ENCODE measurements at places on chromosomes 7 and 10.

GRCh38 chr10:77173615-77174461 lies 463.8 kb downstream of the KCNMA1 start:
- no peak for DNase-seq

GRCh38 chr10:48309711-48310226 lies 3.3 kb downstream of the MAPK8 start:
- peak; percentile 48 for DNase-seq

DNA sequence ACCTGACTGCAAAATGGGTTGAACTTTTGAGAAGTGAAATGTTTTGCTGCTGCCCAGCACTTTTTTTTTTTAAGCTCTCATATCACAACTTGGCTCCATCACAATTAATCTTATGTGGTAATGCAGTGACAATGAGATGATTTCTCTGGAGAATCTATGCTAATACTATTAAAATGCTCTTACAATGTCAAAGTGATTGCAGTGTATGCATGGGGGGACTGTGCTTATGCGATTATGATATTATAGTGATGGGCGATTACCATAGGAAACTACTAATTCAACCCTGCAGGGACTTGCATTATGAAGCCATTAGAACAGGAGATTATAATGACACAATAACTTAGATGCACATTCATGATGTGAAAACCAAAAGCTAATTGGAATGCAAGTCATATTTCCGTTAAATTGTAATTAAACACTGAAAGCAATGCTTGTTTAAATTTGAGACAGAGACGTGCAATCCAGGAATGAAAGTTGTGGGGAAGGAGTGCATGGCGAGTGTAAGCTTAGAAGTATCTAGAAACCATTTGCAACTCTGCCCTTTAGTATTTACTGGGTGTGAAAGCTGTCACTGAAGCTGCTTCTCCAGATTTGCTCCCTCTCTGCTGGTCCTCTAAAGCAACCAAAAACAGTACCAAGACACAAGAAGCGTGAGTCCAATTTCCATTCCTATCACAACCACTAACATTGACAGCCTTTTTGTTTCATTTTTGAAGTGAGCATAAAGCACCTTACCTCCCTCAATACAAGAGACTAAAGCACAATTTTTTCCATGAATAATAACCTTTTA lies 21.6 kb downstream of the PTER start:
- no peak for DNase-seq

DNA sequence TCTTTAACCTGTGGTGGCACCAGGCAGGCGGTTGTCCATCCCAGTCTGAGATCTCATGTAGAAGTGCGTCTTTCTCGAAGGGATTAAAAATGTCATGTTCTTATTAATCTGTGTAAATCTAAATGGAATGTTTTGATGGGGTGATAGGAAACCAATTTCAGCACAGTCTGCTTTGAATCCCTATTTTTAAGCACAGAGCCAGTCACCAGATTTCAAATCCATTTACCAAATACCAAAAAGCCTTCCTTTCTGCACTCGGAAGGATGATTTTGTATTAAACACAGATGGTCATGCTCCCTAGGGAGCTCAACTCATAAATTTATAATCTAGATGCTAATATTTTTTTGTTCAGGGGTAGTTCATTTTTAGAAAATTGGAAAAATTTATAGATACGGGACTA lies 160.6 kb upstream of the AOAH start:
- DNase-seq = no peak

DNA sequence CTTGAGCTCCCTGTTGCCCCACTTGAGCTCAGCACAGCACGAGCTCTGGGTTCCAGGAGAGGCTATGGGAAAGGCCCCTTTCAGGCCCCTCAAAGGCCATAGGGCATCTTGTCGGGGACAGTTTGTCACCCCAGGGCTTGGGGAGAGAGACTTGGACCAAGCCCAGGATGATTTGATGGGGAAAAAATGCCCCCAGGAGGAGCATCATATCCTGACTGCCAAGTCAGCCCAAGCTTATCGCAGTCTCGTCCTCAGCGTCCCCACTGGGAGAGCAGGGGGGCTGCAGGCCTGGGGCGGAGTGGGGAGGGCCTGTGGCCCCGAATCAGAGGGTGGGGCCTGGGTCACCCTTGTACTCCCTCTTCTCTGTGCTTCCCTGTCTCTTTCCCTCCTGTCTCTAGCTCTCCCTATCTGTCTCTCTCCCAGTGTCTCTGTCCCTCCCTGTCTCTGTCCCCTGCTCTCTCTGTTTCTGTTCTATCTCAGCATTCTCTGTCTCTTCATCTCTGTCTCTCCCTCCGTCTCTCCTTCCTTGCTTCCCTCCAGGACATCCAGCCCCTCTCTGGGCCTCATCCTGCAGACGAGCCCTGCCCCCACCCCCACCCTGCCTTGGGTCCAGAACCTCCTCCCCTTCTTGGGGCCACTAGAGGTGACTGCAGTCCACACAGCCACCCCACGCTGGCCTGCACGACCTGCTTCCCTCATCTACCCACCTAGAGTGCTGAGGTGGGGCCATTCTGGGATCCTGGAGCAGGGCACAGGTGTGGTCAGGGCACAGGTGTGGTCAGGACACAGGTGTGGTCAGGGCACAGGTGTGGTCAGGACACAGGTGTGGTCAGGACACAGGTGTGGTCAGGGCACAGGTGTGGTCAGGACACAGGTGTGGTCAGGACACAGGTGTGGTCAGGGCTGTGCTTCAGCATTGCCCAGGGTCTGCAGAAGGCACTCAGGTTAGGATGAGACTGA lies 17.3 kb upstream of the GRIFIN start:
- no peak for DNase-seq

- no peak for DNase-seq
Observed at GRCh38 chr10:14010101-14010558, 320.6 kb downstream of the FRMD4A start.

GRCh38 chr7:39985398-39985918 lies 35.4 kb downstream of the CDK13 start:
- DNase-seq = no peak

DNA sequence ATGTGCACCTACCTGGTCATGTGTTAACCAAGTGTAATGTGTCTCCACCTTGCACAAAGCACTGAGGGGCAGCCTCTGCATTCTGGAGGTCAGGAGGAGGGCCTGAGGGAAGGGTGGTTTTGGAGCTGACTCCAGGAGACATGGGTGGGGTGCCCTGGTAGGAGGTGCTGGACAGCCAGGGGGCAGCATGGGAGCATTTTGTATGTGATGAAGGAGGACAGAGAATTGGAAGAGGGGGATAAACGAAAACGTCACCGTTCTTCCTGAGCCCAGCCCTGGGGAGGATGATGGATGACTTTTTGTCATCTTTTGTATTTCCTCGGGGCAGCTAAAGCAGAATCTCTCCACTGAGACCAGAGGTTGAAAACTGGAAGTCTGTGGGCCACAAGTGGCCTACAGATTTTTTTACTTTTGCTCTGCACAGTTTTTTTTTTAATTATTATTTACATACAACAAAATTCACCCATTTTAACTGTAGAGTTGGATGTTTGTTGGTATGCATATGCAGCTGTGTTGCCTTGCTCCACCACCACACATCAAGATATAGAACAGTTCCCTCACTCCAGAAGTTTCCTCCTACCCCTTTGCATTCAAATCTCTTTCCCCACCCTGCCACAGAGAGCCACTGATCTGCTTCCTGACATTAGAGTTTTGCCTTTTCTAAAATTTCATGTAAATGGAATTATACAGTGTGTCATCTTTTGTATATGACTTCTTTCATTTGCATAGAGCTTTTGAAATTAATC lies 242.5 kb downstream of the VTI1A start:
- DNase-seq = no peak

DNA sequence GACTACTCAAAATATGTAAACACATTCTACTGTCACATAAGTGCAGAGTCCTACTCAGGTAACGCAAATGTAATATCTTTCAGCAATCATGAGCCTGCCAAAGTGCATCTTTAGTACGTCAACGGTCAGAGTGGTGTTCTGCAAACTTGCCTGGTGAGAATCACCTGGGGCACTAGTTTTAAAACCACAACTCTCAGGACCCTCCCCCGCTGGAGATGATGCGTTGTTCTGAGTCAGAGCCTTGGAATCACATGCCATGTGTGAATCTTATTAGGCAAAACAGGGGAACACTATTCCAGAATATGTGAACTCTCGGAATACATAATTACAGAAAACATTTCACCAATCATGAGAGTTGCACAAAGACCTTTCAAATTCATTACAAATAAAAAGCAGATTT lies 115.7 kb downstream of the TPK1 start:
- peak; percentile 2 for DNase-seq

GRCh38 chr10:56624082-56624481 lies 263.0 kb upstream of the ZWINT start:
- DNase-seq = no peak

DNA sequence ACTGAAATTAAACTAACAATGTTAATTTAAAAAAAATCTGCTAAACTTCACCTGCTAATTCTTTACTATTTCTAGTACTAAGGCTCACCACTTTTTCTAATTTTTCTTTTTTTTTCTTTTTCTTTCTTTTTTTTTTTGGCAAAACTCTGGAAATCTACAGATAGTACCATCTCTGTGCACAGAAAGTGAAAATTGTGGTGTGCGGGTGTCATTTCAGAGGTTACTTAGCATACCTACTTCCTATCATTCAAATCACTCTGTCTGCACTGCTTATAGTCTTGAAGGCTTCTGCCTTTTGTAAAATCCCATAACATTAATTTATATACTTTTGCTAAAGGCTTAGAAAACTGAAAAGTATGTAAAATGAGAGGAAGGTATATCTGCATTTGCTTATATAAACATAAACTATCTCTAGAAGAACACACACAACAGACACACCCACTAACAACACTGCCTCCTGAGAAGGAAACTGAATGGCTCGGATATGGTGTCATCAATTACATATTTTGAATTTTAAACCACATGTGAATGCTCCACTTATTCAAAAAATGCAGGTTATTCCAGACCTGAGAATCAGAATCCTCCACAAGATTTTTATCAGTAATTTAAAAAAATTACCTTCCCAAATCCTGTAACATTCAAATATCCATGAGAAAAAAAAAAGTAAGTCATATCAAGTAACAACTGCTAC lies 229.5 kb downstream of the PARD3 start:
- no peak for DNase-seq

GRCh38 chr10:58627392-58627791 lies 114.7 kb downstream of the BICC1 start:
- DNase-seq = no peak

- DNase-seq = no peak
Observed at GRCh38 chr10:12388671-12389070, 39.3 kb downstream of the CAMK1D start.

GRCh38 chr10:60910543-60910942 lies 33.4 kb downstream of the RHOBTB1 start:
- no peak for DNase-seq

GRCh38 chr7:18941207-18941606 lies 176.2 kb downstream of the TWIST1 start:
- DNase-seq = no peak

DNA sequence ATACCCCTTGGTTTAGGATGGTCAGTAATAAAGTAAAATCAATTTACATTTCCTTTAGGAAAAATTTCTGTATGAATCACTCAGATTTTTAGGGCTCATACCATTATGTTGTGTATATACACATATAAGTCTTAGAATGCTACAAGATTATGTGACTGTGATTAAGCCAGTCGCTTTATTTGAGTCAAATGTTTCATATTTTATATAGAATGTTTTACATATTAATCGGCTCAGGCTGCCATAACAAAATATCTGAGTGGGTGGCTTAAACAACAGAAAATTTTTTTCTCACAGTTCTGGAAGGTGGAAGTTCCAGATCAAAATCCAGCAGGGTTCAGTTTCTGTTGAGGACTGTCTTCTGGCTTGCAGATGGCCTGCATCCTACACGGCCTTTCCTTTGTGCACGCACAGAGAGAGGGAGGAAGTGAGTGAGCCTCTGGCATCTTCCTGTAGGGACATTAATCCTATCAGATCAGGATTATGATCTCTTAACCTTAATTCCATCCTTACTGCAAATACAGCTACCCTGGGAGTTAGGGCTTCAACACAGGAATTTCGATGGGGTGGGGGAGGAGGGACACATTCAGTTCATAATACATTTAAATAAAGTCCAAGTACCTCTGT lies 198.0 kb downstream of the PHF14 start:
- no peak for DNase-seq

- DNase-seq = no peak
Observed at GRCh38 chr10:114517368-114518250, 113.3 kb upstream of the AFAP1L2 start.

DNA sequence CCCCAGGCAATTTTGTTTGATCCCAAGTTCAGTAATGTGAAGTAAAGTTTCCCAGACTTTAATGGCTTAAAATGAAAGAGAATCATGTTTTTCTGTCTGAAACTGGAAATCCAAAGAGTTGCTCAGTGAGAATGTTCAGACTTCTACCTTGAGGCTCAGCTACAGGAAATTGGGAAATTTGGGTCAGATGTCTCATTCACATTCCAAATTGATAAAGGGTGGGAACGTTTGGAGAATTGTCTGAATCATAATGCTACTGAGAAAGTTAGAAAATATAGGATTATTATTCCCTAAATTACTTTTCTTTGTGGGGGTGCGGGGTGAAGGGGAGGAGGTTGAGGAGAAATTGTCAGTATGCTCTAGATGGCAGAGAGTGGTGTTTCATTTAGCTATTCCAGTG lies 773.9 kb downstream of the LRMDA start:
- DNase-seq = no peak

GRCh38 chr7:128911423-128912031 lies 1.0 kb upstream of the KCP start:
- no peak for DNase-seq

DNA sequence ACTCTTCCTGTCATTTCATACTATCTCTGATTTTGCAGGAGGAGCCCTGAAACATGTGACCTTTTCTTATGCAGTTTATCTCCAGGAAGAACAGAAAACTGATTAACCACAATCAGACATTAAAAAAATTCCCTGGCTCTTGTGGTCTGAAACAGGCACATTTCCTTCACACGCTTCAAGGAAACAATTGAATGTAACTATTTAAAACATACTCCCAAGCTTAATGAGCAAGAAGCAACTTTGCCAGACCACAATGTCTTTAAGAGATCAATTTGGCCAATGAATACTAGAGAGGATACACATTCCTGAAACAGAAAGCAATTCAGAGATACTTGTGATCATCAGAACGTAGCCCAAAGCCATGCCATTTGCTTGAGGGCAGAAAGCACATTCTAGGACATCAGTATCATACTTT lies 65.8 kb downstream of the PIP4K2A start:
- DNase-seq = no peak

DNA sequence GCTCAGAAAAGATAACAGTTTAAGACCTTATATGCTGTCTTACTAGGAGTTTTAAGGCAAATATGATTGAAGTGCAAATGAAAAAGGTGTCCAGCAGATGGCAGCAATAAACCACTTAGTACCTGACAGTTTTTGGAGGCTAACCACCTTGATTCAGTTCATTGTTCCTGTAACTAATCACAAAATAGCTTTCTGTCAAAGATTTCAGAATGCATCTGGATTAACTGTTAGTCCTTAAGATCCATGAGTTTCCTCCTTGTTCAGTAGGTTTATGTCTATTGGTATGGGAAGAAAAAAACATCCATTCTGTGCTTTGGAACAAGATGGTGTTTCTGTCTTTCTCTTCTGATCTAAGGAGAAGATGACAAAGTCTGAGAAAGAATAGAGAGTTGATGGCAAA lies 46.6 kb downstream of the CCSER2 start:
- DNase-seq = no peak
